NCI-H510A (cell line): ENCODE measurements at places on chromosomes 4 and X.

- no peak for DNase-seq
These were observed 2.8 kb upstream of the MAMLD1 start for GRCh38 chrX:150360331-150360730.

DNA sequence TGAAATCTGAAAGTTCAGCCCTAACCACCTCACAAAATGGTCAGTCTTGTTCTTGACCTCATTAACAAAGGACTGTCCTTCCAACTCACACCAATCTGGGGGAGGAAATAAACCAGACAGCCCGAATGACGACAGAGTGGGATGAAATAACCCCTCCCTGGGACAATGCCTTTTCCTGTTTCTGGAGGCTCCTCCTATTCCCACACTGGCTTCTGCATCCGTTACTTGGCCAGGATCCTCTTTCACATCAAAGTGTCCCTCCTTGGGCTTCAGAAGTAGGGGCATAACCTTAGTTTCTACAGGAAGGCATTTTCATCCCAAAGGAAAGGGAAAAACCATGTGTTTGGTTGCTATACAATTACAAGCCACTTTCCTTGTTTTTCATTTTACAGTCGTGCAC lies 59.8 kb upstream of the RPL34 start:
- DNase-seq = no peak

DNA sequence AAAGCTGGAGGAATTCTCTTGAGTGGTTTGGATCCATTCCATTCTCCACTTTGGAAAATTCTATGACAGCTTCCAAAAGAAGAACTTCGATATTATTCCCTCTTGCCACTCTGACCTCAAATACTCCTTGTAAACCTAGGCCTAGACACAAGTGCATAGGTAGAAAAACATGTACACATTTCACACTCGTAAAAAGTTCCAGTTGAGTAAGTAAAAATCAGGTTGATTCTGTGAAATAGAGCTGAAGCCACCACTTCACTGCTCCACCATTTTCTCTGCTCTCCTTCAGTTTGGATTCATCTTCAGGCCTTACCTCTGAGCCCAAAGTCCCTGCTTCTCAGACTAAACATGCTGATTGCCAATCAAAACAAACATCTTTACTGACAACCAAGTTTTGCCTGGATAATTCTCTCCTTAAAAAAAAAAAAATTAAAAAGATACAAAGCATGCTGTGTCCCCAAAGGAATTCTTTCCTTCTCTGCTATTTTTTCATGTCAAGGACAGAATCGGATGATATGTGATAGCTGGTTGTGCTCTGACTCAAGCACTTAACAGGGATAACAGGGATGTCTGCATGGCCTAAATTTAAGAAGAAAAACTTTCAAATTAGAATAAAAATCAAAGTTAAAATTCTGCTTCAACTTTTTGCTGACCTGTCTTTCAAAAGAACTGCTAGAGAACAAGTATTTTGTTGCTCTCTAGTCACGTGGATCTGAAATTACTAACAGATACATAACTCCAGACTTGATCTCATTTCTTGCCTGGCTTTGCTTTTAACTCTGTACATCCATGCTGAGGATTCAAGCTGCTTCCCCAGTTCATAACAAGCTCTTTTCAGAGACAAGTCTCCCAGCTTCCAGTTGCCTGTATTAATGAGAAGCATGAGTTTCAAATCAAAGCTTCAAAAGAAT lies 420.9 kb upstream of the INTU start:
- no peak for DNase-seq

- no peak for DNase-seq
These were observed 206.5 kb upstream of the STS start for GRCh38 chrX:6941041-6941440.

DNA sequence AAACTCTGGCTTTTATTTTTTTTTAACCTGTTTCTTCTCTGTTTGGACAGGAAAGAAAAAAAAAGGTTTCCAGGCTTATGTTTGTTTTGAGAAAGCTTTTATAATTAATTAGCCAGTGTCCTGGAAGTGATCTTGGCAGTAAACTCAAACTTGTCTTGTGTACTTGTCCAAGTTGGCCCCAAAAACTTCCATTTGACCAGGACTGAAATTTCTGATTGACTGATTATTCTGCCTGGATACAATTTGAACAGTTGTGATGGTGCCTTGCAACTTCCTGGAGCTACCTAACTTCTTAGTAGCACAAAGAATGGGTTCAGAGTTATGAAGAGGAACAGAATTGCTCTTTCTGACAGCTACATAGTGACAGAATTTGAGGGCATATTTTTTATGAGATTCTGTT lies 62.0 kb downstream of the SLC4A4 start:
- no peak for DNase-seq

GRCh38 chr4:173168396-173169177 lies at the start of gene GALNT7:
TSS of gene GALNT7 (plus strand) at chr4:173168811. CDS start at chr4:173168836, 25 bp downstream.
- DNase-seq = peak; percentile 65

DNA sequence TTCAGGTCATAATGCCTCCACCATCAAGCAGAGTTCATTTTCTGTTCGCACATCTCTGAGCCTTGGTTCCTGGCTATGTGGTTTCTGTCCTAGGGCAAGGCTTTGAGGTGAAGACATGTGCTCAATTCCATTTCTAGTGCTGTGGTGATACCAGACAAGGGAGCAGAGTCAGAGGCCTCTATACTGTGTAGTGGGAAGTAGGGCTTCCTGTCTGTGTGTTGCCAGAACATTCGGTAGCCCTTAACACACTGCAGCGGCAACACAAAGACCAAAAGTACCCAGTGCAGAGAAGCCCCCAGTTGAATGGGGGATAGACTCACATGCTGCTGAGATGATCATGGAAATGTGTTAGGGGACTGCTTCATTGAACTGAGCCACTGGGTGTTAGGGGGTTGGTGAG lies 56.4 kb downstream of the STARD8 start:
- no peak for DNase-seq

DNA sequence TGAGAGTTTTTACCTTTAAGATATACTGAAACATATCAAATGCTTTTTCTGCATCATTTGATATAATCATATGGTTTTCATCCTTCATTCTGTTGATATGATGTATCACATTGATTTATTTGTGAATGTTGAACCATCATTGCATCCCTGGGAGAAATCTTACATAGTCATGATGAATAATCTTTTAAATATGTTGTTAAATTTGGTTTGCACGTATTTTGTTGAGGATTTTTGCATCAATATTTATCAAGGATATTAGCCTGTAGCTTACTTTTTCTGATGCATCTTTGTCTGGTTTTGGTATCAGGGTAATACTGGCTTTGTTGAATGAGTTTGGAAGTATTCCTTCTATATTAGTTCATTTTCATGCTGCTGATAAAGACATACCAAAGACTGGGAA lies 541.4 kb downstream of the TLL1 start:
- no peak for DNase-seq

GRCh38 chr4:26424838-26425237 lies 65.4 kb downstream of the CCKAR start:
- no peak for DNase-seq

DNA sequence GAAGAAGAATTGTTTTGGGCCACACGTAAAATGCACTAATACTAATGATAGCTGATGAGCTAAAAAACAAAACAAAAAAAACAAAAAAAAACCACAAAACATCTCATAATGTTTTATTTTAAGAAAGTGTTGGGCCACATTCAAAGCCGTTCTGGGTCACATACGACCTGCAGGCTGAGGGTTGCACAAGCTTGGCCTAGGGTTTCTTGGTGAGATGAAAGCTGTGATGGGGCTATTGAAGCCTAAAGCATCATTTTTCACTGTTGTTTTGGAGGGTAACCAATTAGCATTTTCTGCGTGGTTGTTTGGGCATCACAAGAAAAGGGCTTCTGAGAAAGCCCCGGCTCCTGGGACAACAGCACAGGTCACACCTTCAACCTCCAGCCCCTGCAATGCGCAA lies 42.5 kb upstream of the ZNF157 start:
- DNase-seq = no peak

GRCh38 chrX:37651921-37652452 lies 33.6 kb upstream of the XK start:
- no peak for DNase-seq

GRCh38 chr4:6264225-6264540 lies 5.5 kb upstream of the WFS1 start:
- DNase-seq = no peak

GRCh38 chr4:101141855-101142254 lies 205.5 kb downstream of the PPP3CA start:
- no peak for DNase-seq

DNA sequence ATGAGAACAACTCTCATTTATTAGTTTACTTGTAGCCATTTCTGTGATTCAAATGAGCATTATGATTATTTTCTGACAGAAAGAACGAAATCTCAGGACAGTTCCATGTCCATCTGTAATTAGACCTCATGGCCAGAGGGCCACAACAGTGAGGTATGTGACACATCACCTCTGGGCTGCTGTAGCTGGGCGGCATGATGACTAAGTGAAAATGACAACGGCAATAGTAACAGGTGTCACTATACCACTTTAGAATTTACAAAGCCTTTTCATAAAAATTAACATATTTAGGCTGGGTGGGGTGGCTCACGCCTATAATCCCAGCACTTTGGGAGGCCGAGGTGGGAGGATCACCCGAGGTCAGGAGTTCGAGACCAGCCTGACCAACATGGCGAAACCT lies 252.6 kb downstream of the CBR4 start:
- DNase-seq = no peak
